Skeletal muscle cell (primary cell): ENCODE measurements at places on chromosomes 3 and 15.

- DNase-seq: no peak
Measured at GRCh38 chr3:173630849-173631248, 233.3 kb downstream of the NLGN1 start.

DNA sequence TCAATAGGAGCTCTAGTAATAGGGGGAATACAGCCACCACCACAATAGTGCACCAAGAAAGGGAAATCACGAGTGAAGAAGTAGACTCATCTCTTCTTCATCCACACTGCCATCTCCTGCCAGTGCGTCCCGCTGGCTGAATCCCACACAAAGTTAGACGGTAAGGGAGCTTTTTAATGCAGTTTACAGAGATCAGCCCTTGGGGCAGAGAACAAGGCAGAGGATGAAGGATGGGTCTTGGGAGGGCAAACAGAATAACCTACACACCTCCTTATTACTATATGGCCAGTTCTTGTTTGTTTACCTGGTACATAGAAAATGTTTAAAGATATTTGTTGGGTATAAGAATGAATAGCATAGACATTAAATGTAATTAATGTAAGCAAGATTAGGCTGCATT is 11.0 kb upstream of the DPH6 start:
- no peak for DNase-seq

GRCh38 chr15:70160803-70161565 is 63.3 kb upstream of the TLE3 start:
- no peak for DNase-seq

DNA sequence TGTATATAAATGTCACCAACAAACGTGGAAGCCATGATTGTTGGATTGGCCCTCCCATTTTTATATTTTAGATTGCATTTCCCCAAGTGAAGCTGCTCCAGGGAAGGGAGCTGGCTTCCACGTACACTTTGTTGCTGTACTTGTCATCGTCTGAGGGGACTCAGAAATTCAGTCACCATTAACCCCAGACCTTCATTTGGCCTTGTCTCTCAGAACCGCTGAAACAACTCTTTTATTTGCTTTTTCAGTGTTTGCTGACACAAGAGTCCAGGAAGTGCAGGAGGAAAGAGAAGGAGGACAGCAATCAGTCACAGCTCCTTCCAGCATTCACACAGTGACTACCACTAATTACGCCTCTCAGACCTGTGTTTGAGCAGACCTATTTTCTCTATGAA is 276.5 kb downstream of the TBL1XR1 start:
- DNase-seq: no peak

DNA sequence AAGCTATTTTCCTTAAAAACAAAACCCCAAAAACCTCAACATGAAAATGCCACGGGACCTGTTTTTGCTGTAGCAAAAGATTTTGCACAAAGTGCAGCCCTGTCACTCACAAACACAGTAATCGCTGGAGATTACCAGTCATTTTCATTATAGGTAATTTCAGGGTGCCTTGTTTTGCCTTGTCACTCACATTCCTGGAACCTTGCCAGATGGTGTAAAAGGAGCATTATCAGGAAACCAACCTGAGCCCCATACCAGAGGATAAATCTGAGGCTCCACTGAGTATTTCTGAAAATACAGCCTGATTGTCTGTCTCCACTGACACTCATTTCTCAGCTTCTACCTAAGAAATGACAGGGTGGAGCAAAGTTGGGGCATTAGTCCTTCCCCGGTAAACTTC is 791.3 kb upstream of the LMCD1 start:
- DNase-seq: no peak

DNA sequence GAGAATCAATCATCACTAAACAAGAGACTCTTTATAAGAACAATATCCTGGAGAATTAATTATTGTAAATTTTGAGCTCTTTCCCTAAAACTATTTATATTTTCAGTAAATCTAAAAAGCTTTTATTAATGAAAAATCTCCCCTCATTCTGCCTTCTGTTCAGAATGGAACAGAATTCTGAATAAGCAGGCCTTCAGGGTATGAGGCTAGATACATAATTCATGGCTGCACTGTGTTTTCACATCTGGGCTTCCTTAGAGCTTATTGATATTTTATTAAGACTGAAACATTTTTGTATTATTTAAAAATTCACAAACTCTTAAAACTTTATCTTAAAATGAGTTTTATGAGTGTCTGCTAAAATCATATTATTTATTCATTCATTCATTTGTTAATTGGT is 24.8 kb downstream of the CLDN11 start:
- no peak for DNase-seq

- DNase-seq: no peak
Measured at GRCh38 chr3:32703491-32703972, 18.5 kb downstream of the CNOT10 start.

DNA sequence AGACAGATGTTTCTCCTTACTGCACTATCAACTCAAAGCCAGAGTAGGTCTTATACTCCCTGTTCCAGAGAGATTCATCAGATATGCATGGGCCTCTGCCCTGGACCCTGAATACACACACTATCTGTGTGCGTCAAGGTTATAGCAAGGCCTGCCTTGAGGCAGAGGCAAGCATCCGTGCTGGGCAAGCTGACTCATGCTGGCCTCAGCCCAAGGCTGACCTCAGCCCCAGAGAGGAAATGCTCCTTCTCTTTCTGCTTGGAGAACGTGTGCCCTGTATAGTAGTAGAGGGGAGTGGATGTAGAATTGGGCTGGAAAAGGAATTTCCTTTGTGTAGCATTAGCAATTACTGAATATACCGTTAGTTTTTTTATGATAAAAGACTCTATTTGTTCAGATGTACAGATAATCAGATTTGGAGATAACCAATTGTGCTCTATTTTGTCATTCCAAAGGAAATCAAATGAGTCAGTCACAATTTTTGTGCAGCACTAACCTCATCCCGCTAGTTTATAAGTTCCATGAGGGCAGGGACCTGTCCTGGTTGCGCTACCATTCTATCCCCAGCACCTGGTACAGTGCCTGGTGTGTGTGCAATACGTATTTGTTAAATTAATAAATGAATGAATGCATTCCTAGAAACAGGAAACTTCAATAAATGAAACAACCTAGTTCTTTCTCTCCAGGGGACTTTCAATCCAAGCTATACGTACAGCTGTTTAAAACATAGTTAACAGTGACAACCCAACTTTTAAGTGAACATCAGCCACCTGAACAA is 13.3 kb upstream of the PAQR9 start:
- DNase-seq: peak; percentile 85

DNA sequence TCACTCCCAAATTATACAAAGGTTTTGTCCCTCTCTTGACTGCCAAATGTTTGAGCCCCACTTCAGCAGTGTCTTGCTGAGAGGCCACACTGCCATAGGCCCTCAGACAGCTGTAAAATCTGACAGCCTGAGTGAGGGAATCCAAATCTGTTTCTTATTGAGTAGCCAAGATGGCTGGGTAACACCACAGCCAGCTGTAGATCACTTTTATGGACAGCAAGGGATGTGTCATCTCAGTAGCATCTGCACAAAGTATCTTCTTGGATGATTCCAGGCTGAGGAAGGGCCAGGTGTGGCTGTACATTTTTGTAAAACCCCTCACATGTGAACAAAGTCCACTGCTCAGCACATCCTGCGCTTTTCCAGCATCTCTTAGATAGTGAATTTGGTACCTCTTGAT is 237.0 kb upstream of the LRTM1 start:
- no peak for DNase-seq
